Activated T-cell treated with anti-CD3 and anti-CD28 coated beads, Interleukin-2, amount 50 U/mL, for 72 hours (primary cell): ENCODE measurements at places on chromosomes 4 and X. TPM values are rescaled to one million over a fixed set of nuclear protein-coding genes. Genes with fewer than 3 reads are reported as not detected.
A peak's percentile ranks its signal among the peaks of the same experiment; 100 is the strongest.

DNA sequence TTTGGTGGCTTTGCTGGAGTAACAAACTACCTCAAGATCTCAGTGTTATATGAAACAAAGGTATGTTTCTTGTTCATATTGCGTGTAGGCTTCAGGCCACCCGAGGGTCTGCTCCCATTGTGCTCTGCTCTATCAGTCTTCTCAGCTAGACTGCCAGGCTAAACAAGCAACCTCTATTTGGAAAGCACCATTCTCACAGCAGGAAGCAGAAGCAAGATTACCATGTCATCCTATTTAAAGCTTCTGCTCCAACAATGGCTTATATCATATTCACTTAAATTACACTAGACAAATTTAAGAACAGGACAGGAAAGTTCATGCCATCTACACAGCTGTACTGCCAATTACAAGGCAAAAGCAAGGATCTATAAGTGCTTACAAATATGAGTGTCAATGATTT lies 385.8 kb downstream of the PPARGC1A start:
- no peaks in the 10 kb centered on the region for H3K4me1 ChIP-seq
- H3K4me3 ChIP-seq, result no peak overlapping the region
- no peak for DNase-seq
- H3K27ac ChIP-seq, result no peak overlapping the region
- H3K27me3 ChIP-seq, result no peaks in the 10 kb centered on the region
- H3K36me3 ChIP-seq, result no peaks in the 10 kb centered on the region

DNA sequence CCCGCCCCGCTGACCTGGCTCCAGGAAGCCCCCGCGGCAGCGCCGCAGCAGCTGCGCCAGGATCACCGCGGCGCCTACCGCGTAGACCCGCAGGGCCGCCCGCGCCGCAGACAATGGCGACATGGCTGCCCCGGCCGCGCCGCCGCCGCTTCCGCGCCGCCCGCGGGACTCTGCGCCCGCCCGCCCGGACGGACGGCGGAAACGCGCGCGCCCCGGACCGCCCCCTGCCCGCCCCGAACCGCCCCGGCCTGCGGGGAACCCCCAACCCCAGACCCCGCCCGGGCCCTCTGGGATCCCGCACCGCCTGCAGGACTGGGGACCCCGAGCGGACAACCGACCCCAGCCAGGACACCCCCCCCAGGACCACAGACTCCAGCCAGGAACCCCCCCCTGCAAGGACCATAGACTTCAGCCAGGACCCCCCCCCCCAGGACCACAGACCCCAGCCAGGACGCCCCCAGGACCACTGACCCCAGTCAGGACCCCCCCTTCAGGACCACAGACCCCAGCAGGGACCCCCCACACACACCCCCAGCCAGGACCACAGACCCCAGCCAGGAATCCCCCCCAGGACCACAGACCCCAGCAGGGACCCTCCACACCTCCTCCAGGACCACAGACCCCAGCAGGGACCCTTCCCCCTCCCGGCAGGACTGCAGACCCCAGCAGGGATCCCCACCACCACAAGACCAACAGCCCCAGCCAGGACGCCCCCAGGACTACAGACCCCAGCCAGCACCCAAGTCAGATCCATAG lies at the start of the genes DHRSX and ZBED1:
TSS of gene DHRSX (minus strand) at position 174 of the 756 bp plus-strand sequence. CDS start at position 123, 51 bp downstream.
TSS of gene ZBED1 (minus strand) at position 174 of the 756 bp plus-strand sequence. CDS start 10,257 bp downstream, outside the sequence.
- DNase-seq, result peak; percentile 60
- peaks cover 23% of the 10 kb centered on the region for H3K4me1 ChIP-seq
- no peaks in the 10 kb centered on the region for H3K27me3 ChIP-seq
- H3K27ac ChIP-seq, result peak within 1 kb of the TSS; percentile 85
- H3K4me3 ChIP-seq, result peak within 1 kb of the TSS; percentile 85

DNA sequence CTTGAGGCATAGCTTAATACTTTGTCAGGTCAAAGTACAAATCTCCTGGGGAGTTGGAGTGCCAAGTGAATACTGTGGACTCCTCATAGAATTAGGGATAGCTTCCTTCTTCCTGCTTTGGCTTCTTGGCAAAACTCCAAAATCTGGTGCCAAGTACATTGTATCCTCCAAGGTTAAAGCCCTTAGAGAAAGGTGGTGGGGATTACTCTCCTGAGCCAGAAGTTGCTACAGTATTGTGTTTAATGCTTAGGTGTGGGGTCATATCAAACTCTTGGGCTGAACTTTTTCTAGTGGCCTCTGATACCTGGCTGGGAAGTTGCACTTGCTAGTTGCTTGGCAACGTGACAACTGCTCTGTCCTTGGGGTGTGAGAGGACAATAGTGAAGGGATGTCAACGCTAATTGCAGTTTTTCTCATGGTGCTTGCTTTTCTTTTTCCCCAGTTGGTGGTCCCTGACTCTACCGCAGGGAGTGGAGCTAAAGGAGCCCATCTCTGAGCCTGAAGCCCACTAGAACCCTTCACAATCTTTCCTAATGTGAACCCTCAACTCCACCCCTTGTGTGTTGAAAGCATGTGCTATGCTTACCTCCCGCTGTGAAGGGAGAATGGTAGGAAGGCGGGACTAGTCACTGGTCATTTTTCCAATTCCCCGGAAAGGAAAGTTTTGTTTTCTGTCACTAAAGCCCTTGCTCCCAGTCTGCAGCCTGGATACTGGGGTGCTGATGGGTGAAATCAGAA lies 35.5 kb downstream of the DLG3 start:
- no peak overlapping the region for H3K4me3 ChIP-seq
- H3K36me3 ChIP-seq, result no peaks in the 10 kb centered on the region
- no peak overlapping the region for H3K27ac ChIP-seq
- no peak for DNase-seq
- H3K27me3 ChIP-seq, result peaks cover 14% of the 10 kb centered on the region

GRCh38 chr4:5712931-5713330 lies 1.9 kb downstream of the EVC start:
- H3K4me3 ChIP-seq, result no peak overlapping the region
- H3K4me1 ChIP-seq, result peaks cover 15% of the 10 kb centered on the region
- H3K27ac ChIP-seq, result no peak overlapping the region
- H3K27me3 ChIP-seq, result peaks cover 38% of the 10 kb centered on the region

GRCh38 chrX:39760930-39761329 lies 336.8 kb downstream of the BCOR start:
- H3K27me3 ChIP-seq, result no peaks in the 10 kb centered on the region
- no peak overlapping the region for H3K27ac ChIP-seq
- DNase-seq, result peak; percentile 24
- H3K36me3 ChIP-seq, result no peaks in the 10 kb centered on the region
- H3K4me1 ChIP-seq, result peaks cover 46% of the 10 kb centered on the region
- H3K4me3 ChIP-seq, result peak overlapping the region; percentile 36

DNA sequence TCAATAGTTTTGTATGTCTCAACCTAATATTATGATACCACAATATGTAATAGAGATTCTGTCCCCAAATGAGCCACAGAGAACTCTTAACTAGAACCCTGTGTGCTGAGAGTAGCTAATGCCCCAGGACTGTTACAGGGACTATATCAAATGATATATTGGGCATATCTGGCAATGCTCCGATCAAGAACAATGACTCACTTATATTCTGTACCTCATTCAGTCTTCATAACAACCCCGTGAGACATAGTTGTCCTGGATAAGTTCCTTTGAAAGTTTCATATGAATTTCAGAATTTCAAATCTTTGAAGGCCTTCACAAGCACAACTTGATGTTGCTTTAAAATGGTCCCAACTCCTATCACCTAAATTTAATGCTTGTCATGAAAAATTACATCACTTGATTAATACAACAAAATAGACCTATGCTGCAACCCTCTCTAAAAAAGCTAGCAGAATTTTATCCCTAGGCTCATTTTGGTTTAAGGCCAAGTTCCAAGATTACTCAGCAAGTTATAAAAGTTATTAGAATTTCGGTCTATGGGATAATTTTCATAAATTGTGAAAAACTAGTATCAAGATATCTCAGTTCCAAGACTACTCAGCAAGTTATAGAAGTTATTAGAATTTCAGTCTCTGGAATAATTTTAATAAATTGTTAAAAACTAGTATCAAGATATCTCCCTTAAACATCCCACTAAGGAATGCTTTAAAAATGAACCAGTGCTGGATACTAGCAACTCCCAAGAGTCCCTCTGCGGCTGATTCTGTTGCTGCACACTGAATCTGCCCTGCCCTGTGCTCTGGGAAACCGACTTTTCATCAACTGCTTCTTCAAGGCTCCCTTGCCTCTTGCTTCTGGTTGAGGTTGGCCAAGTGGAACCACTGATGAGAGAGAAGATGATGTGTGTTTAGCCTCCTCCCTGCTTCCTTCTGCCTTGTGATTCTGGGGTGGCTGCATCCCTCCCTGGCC lies 6.0 kb upstream of the ANXA3 start:
- no peak overlapping the region for H3K4me3 ChIP-seq
- H3K4me1 ChIP-seq, result peaks cover 12% of the 10 kb centered on the region
- H3K27ac ChIP-seq, result no peak overlapping the region
- H3K27me3 ChIP-seq, result peaks cover 23% of the 10 kb centered on the region

- peaks cover 10% of the 10 kb centered on the region for H3K4me1 ChIP-seq
- no peak overlapping the region for H3K27ac ChIP-seq
- H3K36me3 ChIP-seq, result no peaks in the 10 kb centered on the region
- H3K4me3 ChIP-seq, result no peak overlapping the region
- DNase-seq, result no peak
- peaks cover 9% of the 10 kb centered on the region for H3K27me3 ChIP-seq
These were observed 21.4 kb upstream of the RASL11B start for GRCh38 chr4:52840531-52841370.

GRCh38 chr4:132016703-132017350 lies 1132.3 kb upstream of the PCDH10 start:
- no peaks in the 10 kb centered on the region for H3K27me3 ChIP-seq
- H3K27ac ChIP-seq, result no peak overlapping the region
- no peak for DNase-seq

DNA sequence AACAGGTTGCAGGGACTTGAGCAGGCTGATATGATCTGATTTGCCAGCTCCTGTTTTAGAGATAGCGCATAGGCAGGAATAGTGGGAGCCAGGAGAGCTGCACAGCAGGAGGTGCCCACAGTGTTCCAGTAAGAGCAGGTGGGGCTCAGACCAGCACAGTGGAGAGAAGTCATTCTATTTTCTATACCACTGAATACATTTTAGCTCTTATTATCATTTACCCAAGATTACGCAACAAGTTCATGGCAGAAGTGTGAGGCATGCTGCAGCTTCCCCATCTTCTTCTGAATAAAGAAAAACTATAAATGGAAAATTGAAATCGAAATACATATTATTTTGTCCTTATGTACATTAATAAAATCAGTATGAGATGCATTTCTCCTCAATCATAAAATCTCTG lies 114.7 kb upstream of the EDNRA start:
- peaks cover 2% of the 10 kb centered on the region for H3K36me3 ChIP-seq
- no peak for DNase-seq
- H3K27me3 ChIP-seq, result no peaks in the 10 kb centered on the region
- H3K27ac ChIP-seq, result no peak overlapping the region
- H3K4me3 ChIP-seq, result no peak overlapping the region

DNA sequence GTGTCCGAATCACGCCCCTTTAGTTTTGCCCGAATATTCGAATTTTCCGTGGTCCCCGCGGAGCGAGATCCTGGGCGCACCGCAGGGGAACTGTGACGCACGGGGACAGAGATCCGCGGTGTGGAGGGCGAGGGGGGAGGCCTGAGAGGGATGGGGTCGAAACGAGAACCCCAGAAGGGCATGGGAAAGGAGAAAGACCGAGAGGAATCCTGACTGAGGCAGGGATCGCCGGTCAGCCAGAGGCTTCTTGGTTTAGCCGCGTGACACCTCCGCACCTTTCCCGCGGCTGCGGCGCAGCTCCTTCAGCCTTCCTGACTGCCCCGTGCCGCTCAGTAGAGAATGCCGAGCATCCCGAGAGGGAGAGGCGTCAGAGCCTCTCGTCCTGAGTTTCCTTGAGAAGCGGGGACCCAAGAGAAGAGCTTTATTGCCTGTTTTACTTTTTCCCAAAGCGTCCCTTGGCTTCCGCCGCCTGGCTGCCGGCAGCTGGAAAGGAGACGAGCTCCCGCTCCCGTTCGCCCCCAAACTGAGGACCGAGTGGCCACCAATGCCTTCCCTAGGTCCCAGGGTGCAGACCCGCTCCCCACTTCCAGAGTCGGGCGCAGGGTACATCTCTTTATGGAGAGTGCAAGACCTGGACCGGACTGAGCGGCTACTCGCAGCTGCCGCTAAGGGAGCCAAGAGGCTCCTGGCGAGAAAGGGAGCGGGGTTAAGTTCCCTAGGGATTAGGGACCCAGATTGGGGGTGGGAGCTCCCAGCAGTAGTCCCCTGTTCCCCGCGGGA lies 911 bp upstream of the GPR50 start:
- peaks cover 3% of the 10 kb centered on the region for H3K36me3 ChIP-seq
- H3K27ac ChIP-seq, result no peak overlapping the region
- DNase-seq, result no peak
- H3K27me3 ChIP-seq, result peaks cover 83% of the 10 kb centered on the region
- H3K4me3 ChIP-seq, result no peak overlapping the region

GRCh38 chrX:17531500-17531899 lies 156.5 kb downstream of the NHS start:
- H3K27me3 ChIP-seq, result peaks cover 33% of the 10 kb centered on the region
- DNase-seq, result no peak
- H3K4me3 ChIP-seq, result no peak overlapping the region
- H3K27ac ChIP-seq, result no peak overlapping the region
- H3K36me3 ChIP-seq, result no peaks in the 10 kb centered on the region

DNA sequence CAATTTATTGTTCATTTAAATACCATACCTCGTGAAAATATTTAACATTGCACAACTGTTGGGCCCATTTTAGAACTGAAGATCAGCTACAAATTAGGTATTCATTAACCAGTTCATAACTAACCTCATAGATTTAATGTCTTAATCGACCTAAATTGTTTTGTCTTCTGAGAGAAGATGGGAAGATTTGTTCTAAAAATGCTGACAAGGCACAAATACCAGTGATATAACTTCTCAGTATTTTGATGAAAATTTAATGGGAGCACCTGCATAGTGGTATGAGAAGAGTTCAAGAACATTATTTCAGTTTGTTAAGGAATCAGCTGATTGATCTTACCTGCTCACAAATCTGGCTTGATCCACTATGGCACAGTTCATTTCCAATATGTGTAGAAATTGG lies 33.9 kb downstream of the POF1B start:
- no peaks in the 10 kb centered on the region for H3K36me3 ChIP-seq
- DNase-seq, result no peak
- H3K27ac ChIP-seq, result no peak overlapping the region
- H3K4me3 ChIP-seq, result no peak overlapping the region
- peaks cover 4% of the 10 kb centered on the region for H3K27me3 ChIP-seq

- H3K36me3 ChIP-seq, result no peaks in the 10 kb centered on the region
- peaks cover 13% of the 10 kb centered on the region for H3K4me1 ChIP-seq
- H3K27me3 ChIP-seq, result no peaks in the 10 kb centered on the region
- no peak overlapping the region for H3K27ac ChIP-seq
These were observed 34.3 kb upstream of the PROM1 start for GRCh38 chr4:16118090-16118489.

The C4orf54 gene
- total RNA-seq, result not detected

The GK gene
- total RNA-seq, result 242 TPM

The ADH7 gene
- total RNA-seq, result not detected

The BRS3 gene
- total RNA-seq, result not detected

The AADAT gene
- 0.38 TPM for total RNA-seq

The MAGEA4 gene
- total RNA-seq, result not detected

The NAP1L5 gene
- 5.0 TPM for total RNA-seq

The RENBP gene
- total RNA-seq, result 13.9 TPM
